ENCODE measurements at places on chromosomes 4 and X.

- DNase-seq = no peak
Measured at GRCh38 chr4:79993476-79993875, 79.6 kb downstream of the ANTXR2 start.

DNA sequence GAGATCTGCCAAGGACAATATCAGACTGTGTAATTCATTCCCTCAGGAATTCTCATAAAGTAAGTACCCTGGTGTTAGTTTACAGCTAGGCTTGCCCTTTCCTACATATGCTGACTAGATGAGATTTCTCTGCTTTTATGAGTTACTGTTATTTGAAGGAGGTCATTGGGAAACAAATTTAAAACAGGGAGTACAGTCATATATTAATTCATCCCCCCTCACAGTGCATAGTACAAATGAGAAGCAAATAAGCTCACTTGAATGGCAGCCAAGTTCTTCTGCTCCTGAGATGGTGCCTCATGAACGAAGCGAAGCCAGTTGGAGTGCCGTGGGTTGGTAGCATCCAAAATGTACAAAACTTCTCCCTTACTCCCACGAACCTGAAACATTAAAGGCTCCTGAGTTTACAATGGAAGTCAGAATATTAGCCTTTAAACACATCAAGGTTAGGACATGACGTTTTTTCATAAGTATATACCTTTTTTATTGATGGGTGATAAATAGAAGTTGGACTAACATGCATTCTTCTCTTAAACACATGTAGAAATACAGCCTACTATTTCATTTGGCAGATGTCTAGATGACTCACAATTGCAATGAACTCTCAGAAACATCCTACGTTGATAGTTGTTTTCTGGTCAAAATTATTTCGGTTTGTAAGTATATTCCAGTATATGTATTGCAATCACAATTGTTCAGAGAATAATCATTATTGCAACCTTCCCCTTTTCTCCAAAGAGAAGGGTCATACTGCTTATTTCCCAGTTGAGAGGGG lies 69.2 kb downstream of the PRDM5 start:
- no peak for DNase-seq

DNA sequence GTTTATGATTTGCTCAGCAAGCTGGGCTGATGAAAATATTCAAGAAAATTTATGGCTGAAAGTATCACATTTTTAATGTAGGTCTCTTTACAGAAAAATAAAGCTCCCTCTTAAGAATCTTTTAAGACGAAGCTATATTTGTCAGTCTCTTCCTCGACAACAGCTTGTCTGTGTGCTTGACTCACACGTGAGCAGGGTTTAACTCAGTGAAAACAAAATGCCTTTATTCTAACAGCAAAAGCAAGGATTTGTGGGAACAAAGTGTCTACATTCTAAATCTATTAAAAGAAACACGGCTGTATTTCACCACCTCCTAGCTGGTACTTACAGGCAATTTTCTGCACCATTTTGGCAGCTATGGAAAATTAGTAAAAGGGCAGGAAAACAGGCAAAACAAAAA lies 75.5 kb downstream of the NYX start:
- DNase-seq = no peak

DNA sequence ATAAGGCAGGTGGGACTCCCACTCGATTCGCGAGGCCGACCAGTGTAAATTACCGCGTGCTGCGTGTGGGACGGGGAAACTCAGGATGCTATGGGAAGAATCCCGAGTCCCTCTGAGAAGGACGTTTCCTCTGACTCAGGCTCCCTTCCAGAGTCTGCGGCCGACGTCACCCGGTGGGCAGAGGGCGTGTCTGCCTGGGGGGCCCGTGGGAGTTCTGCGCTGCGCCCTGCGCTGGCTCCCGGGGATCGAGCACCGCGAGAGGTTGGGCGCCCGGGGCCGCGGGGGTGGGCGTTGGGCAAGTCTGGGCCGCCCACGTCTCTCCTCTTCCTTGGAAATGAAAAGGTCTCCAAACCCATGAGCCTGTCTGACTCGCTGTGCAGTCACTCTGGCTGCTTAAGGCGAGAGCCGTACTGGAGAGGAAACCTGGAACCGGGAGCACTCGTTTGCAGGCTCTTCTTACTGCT lies 568 bp downstream of the NIPAL1 start:
- peak; percentile 79 for DNase-seq

GRCh38 chr4:126560794-126561193 lies 1072.0 kb upstream of the INTU start:
- no peak for DNase-seq

DNA sequence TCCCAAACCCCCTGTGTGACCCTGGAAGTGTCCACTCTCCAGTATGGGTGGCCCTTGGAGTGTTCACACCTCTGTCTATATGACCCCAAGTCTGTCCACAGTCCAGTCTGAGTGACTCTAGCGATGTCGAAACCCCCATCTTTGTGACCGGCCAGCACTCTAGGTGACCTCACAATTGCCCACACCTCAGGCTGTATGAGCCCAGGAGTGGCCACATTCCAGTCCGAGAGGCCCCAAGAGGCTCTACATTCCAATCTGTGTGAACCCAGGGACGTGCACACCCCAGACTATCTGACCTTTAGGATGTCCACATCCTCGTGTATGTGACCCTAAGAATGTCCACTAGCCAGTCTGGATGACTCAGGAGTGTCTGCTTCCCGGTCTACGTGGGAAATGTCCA lies 7.3 kb upstream of the GLOD5 start:
- DNase-seq = no peak

- DNase-seq = no peak
Measured at GRCh38 chrX:119071381-119071780, 1.4 kb upstream of the CT47C1 start.

DNA sequence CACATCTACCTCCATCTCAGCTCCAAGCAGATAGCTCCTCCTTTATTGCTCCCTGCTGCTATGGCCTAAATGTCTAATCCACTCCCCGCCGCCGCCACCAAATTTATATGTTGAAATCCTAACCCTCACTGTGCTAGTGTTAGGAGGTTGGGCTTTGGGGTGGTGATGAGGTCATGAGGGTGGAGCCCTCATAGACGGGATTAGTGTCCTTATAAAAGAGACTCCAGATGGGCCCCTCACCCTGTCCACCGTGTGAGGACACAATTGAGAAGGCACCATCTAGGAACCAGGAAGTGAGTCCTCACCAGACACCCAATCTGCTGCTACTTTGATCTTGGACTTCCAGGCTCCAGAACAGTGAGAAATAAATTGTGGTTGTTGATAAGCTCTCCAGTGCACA lies 13.6 kb upstream of the TBC1D14 start:
- DNase-seq = no peak

- DNase-seq = no peak
Measured at GRCh38 chr4:147736458-147736857, 4.6 kb downstream of the ARHGAP10 start.

GRCh38 chr4:120198411-120198810 lies 131.8 kb upstream of the MAD2L1 start:
- no peak for DNase-seq

DNA sequence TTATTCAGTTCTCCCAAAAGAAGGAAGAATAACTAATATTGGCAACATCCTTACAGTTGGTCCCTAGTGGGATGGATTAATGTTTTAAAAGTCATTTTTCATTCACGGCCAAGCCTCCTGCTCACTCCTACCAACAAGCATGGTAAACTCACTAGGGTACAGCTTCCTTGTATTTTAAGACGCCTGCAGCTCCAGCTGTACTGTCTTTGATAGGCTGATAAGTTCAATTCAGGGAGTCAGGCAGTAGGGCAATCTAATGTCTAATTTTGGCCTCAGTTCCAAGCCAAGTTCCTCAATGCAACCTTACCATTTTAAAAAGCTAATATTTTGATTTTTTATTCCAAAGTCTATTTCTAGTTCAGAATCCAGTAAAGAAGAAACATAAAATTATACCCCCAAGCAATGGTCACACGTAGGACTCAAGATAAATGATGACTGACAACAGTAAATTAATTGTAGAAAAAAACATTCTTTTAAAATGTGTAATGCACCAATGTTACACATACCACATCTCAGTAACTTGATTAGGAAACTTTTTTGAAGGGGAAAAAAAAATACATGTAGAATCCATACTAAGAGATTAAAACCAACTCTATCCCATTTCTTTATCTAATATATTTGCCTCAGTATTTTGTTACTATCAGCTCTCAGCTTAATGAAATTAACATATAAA lies 9.3 kb downstream of the LCORL start:
- no peak for DNase-seq

DNA sequence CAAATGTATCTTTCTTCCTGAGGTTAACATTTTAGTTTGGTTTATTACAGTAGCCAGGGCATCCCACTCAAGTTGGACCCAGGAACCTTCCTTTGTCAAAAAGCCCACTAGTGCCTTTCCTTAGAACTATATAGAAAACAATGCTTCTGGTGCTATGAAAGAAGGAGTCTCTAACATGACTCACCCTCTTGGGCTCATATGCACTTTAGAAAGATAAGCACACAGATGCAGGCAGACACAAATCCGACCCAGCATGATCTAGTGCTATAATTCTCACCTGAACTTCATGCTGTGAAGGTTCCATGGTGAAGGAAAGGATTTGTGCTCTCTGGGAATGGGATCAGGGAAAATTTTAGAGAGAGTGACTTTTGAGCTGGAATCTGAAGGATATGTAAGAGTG lies 289.4 kb downstream of the ANKRD50 start:
- no peak for DNase-seq

DNA sequence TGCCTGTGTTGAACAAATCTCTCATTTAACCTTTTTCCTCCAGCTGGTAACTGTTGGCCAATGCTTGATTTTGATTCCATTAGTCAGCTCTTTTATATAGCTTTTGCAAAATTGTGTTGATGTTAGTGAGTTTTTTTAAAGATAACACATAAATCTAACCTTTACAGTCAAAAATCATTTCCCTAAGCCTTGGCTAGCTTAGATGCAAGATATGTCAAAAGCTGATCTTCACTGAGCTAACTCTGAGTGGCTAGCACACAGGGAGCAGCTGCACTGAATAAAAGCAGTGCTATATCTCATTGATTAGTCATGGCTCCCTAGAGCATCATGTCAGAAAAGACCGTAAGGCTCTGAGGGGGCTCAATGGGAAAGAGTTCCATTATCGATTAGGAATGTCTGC lies 78.7 kb downstream of the PPARGC1A start:
- DNase-seq = no peak

GRCh38 chr4:20299515-20299914 lies 47.8 kb downstream of the SLIT2 start:
- no peak for DNase-seq

DNA sequence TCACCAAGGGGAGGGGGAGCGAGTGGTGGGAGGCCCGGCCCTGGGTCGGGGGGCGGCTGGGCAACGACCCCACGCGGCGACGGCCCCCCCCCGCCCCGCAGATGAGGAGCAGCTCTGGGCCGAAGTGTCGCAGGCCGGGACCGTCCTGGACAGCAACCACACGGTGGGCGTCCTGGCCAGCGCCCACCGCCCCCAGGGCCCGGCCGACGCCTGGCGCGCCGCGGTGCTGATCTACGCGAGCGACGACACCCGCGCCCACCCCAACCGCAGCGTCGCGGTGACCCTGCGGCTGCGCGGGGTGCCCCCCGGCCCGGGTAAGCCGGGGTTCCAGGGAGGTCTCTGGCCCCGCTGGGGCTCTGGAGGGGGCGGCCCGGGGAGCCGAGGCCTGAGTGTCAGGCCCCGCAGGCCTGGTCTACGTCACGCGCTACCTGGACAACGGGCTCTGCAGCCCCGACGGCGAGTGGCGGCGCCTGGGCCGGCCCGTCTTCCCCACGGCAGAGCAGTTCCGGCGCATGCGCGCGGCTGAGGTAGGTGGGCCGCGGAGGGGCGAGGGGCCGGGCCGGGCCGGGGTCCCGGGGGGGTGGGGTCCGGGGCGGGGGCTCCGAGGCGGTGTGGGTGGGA lies 8.7 kb upstream of the FGFRL1 start:
- DNase-seq = no peak

- no peak for DNase-seq
Measured at GRCh38 chr4:151469970-151470369, 61.0 kb downstream of the FHIP1A start.

DNA sequence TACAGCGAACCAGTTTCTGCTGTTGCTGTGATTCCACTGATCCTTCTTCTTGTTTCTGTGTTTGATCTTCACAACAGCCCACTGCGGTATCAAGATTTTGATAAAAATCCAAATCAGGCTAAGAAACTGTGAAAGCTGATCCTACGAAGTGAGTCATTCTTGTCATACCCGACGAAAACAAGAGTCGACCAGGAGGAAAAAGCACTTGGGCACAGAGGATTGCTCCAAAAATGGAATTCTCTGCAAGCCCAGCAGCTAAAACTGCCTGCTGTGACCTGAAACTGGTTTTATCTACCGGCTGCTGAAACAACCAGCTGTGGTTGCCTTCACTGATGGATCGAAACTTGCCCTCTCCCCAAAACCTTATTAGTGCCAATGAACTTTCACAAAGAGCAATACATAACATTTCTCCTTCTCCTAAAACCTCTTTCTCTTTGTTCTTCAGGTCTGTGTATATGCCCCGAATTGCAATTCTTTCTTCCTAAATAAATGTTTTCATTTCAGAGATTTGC lies 607.0 kb upstream of the PRKX start:
- no peak for DNase-seq

GRCh38 chr4:77095101-77095821 lies 19.5 kb upstream of the CCNI start:
- peak; percentile 93 for DNase-seq

GRCh38 chrX:38882894-38883626 lies 81.8 kb downstream of the MID1IP1 start:
- no peak for DNase-seq

DNA sequence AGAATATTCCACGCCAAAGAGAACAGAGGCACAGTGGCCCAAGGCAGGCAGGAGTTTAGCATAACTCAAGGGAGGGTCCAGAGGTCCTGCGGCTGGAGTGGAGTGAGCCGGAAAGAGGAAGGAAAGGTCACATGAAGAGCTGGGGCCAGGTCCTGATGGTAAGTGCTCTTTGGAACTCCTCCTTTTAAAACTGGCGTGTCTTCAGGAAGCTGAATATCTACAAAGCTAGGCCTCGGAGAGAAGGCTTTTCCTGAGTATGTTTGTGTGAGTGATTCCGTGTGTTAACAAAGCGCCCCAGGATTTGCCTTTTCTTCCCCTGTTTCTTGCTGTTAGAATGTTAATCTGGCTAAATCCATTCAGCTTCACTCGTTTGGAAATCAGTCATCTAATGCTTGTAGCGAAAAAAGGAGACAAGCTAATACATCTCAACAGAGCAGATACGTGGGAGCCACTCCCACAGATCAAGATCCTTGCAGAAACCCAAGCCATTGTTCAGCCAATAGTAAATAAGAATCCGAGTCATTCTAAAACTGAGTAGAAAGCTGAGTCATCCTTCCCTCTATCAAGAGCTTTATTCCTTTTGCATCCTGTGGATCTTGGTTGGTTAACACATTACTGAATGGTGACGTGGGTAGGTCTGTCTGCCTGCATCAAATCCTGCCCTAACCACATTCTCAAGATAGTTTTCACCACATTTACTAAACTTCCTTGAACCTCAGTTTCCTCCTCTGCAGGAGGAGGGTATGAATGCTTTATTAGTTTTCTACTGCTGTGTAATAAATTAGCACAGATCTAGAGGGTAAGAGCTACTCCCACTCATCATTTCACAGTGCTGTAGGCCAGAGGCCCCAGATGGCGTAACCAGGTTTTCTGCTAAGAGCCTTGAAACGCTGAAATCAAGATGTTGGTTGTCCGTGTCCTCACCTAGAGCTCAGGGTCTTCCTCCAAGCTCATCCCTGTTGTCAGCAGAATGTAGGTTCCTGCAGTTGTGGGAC lies 43.2 kb upstream of the RBM47 start:
- DNase-seq = no peak

GRCh38 chr4:101790521-101791181 lies at the start of gene BANK1:
Gene BANK1, plus strand, starts transcription at chr4:101790730. Its CDS starts 151 bp downstream, at chr4:101790881.
- DNase-seq = peak; percentile 96
